ENCODE measurements at places on chromosomes 6 and 20.

GRCh38 chr6:129507059-129507807, 202.7 kb downstream of the ARHGAP18 start:
- H3K27me3 ChIP-seq: no peaks in the 10 kb centered on the region
- H3K27ac ChIP-seq: no peak overlapping the region
- DNase-seq: no peak
- H3K36me3 ChIP-seq: no peaks in the 10 kb centered on the region
- H3K4me3 ChIP-seq: no peak overlapping the region
- peaks cover 3% of the 10 kb centered on the region for H3K4me1 ChIP-seq

GRCh38 chr6:47551670-47552069, 74.1 kb downstream of the CD2AP start:
- peaks cover 17% of the 10 kb centered on the region for H3K4me1 ChIP-seq
- H3K36me3 ChIP-seq: peaks cover 57% of the 10 kb centered on the region
- no peak for DNase-seq
- no peak overlapping the region for H3K27ac ChIP-seq
- no peak overlapping the region for H3K4me3 ChIP-seq

GRCh38 chr20:33084722-33085121, 5.3 kb downstream of the BPIFB4 start:
- no peaks in the 10 kb centered on the region for H3K4me1 ChIP-seq
- DNase-seq: no peak
- H3K4me3 ChIP-seq: no peak overlapping the region
- H3K27ac ChIP-seq: no peak overlapping the region

GRCh38 chr6:163387317-163387716, 27.2 kb upstream of the QKI start:
- H3K27me3 ChIP-seq: peaks cover 9% of the 10 kb centered on the region
- no peak overlapping the region for H3K4me3 ChIP-seq
- H3K4me1 ChIP-seq: no peaks in the 10 kb centered on the region
- no peaks in the 10 kb centered on the region for H3K36me3 ChIP-seq
- no peak for DNase-seq

DNA sequence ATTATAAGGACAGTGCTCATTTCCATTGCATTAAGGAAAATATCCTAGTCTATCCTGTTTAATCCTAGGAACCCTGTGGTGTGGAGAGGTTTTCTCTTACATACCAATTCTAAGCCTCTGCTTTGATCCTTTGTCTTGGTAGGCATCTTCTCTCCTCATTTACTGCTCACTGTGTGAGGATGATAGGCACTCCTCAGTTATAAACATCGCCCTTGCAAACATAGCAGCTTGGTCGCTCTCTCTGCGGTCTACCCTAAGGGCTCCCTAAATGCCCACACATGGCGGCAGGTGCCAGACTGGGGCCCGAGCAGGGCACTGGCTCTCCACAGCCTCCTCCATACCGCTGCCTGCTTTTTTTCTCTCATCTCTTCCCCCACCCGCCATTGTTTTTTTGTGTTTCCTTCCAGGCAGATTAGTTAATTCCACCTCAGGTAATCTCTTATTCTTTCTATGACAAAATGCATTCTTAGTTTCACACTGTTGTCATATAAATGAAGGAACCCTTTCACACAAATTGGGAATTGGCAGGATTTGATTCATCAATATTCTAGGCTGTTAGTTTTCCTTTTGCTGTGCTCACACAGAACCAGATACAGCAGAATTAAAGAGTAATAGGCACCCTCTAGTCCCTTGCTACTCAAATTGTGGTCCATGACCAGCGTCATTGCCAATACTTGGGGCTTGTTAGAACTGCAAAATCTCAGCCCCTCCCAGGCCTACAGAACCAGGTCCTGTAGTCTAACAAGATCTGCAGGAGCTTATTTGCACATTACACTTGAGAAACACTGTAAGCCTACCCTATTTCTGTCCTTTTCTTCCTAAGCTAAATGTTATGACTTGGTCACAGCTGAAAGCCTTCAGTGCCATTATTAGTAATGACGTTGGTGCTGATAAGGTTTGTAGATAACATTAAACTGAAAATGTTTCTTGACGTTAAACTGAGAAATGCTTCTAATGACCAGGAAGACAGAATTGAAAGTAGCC, 36.3 kb downstream of the CARMIL1 start:
- DNase-seq: no peak
- no peak overlapping the region for H3K27ac ChIP-seq
- no peak overlapping the region for H3K4me3 ChIP-seq
- H3K27me3 ChIP-seq: no peaks in the 10 kb centered on the region
- no peaks in the 10 kb centered on the region for H3K36me3 ChIP-seq
- peaks cover 32% of the 10 kb centered on the region for H3K4me1 ChIP-seq

- H3K27ac ChIP-seq: no peak overlapping the region
- H3K27me3 ChIP-seq: no peaks in the 10 kb centered on the region
- no peak overlapping the region for H3K4me3 ChIP-seq
- no peaks in the 10 kb centered on the region for H3K36me3 ChIP-seq
- H3K4me1 ChIP-seq: no peaks in the 10 kb centered on the region
These were observed 46.9 kb downstream of the OSTM1 start for GRCh38 chr6:108027594-108027993.

DNA sequence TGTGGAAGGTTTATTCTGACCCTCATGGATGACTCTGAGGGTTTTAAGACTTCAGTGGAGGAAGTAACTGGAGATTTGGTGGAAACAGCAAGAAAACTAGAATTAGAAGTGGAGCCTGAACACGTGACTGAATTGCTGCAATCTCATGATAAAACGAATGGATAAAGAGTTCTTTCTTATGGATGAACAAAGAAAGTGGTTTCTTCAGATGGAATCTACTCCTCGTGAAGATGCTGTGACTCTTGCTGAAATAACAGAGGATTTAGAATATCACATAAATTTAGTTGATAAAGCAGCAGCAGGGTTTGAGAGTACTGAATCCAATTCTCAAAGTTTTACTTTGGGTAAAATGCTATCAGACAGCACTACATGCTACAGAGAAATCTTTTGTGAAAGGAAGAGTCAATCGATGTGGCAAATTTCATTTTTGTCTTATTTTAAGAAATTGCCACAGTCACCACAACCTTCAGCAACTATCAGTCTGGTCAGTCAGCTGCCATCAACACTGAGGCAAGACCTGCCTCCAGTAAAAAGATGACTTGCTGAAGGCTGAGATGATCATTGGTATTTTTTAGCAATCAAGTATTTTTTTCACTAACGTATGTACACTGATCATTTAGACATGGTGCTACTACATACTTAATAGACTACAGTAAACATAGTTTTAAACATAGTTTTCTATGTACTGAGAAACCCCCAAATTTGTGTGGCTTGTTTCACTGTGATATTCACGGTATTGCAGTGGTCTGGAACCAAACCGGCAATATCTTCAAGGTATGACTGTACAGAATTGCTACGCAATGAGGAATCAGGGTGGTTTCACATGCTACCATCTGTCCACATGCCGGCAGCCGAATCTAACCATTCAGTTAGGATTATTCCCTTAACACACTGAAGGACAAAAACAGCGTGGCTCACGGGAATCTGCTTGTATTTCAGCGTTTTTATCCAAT, 149.0 kb downstream of the MYB start:
- peaks cover 9% of the 10 kb centered on the region for H3K4me1 ChIP-seq
- DNase-seq: no peak
- H3K36me3 ChIP-seq: peaks cover 23% of the 10 kb centered on the region
- H3K4me3 ChIP-seq: no peak overlapping the region
- no peak overlapping the region for H3K27ac ChIP-seq

DNA sequence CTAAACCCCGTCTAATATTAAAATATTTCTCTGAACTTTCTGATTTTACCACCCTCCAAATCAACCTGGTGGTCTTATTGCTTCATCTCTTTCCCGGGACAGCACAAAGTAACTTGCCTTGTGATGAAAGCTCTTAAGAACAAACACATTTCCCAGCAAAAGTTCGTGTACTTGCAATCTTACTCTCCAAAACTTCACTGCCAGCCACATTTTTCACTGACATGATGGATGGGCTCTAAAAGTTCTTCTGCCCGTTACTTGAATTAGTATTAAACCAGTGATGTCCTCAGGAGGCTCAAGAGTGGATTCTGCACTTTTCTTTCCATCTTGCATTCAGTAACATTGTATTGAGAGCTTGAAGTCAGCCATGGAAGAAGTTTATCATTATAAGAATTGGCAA, 731.6 kb upstream of the GJE1 start:
- H3K27me3 ChIP-seq: no peaks in the 10 kb centered on the region
- no peak overlapping the region for H3K4me3 ChIP-seq
- peaks cover 4% of the 10 kb centered on the region for H3K4me1 ChIP-seq
- H3K27ac ChIP-seq: no peak overlapping the region

DNA sequence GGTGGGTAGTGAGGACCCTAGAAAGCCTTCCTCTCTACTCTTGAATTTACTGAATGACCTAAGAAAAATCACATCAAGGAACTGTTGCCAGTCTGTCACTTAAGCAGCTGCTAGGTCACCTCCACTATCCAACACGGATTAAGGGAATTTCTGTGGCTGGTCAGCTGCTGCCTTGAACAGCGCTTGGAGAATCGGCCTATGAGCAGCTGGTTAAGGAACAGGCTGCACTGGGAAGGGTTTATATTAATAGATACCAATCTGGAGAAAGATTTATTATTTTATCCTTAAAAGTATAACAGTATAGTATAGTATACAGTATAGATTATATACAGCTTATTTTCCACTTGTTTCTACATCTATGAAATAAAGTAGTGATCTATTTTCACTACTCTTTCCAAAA, 6.5 kb downstream of the PTPRK start:
- no peak overlapping the region for H3K27ac ChIP-seq
- DNase-seq: no peak
- no peaks in the 10 kb centered on the region for H3K36me3 ChIP-seq
- H3K4me1 ChIP-seq: peaks cover 16% of the 10 kb centered on the region
- H3K4me3 ChIP-seq: no peak overlapping the region
- peaks cover 37% of the 10 kb centered on the region for H3K27me3 ChIP-seq

- H3K4me1 ChIP-seq: no peaks in the 10 kb centered on the region
- peaks cover 9% of the 10 kb centered on the region for H3K27me3 ChIP-seq
- no peak overlapping the region for H3K27ac ChIP-seq
- no peak overlapping the region for H3K4me3 ChIP-seq
- DNase-seq: no peak
These were observed 1140.0 kb upstream of the GJE1 start for GRCh38 chr6:140992678-140993077.

All from activated naive CD8-positive, alpha-beta T cell treated with anti-CD3 and anti-CD28 coated beads for 36 hours (primary cell).